Fibroblast of gingiva (primary cell): ENCODE measurements at places on chromosomes 1 and 21.

DNA sequence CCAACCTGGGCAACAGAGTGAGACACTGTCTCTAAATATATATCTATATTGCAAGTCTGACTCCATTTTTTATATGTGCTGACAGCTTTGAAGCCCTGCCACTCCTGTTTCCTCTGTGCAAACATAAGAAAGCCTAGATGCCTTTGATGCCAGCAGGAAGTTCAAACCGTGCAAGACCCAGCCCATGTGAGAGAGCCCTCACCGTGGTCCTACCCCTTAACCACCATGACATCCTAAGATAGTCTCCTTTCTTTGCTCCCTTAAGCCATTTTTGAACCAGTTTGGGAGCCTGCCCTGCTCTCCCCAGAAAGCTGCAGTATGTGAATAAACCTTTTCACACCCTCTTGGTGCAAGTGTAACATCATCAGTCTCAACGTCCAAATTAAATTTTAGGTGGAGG lies 3.7 kb upstream of the DIPK1A start:
- no peak for DNase-seq

GRCh38 chr21:44564886-44565598 lies 6.4 kb upstream of the KRTAP10-3 start:
- DNase-seq, result no peak

DNA sequence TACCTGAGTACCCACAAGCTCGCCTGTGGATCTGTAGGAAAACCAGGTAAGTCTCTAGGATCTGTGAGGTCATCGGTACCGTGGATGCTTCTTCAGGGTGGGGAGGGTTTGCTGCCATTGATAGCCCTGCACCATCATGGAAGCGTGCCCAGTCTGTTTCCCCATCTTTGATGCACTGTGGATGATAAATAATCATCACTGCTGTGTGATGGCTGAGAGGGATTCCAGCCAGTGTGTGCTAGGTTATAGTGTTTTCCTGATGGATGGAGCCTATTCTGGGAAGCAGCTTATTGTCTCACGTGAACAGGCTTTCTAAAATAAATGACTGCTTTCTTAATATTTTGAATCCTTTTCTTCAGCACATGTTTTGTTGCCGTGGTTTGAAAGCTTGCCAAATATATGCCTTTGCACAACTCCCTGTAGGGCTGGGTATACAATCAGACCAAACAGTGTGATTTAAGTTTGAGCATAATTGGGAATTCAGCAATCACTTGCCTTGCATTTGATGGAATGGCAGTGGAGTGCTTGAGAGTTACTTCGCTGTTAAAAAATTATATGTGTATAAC lies 113.8 kb downstream of the CAMTA1 start:
- DNase-seq, result peak; percentile 59

DNA sequence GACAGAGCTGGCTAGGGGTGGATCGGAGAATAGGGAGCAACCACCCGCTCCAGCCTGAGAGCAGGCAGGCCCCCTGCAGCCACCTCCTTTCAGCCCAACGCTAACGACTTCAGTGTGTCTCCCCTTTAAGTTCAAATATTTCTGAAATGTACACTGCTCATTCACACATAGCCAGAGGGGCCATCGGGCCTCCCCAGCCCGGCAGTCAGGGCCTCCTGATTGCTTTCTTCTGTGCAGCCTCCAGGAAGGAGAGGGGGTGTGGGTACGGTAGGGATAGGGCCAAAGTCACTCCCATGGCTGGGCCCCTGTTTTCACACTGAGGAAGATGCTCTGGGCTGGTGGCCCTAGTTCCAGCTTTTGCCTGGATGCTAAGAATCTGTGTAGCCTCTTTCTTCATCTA lies 64.8 kb downstream of the EPHB2 start:
- no peak for DNase-seq

- no peak for DNase-seq
Measured at GRCh38 chr1:174167265-174167803, 8.0 kb downstream of the RABGAP1L start.

DNA sequence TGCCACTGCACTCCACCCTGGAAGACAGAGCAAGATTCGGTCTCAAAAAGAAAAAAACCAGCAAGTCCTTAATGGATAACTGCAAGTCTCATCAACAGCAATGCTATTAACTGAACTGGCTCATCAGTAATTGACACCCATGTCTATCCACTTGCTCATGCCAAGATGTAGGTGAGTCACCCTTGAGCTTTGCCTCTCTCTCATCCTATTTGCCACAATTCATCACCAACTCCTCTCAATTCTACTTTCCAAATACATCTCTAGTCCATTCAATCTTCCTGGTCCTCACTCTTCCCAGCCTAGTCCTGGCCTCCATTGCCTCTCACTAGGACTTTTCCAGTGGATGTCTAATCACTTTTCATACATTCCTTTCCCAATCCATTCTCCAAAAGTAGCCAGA lies 103.7 kb upstream of the PRMT6 start:
- DNase-seq, result peak; percentile 7

DNA sequence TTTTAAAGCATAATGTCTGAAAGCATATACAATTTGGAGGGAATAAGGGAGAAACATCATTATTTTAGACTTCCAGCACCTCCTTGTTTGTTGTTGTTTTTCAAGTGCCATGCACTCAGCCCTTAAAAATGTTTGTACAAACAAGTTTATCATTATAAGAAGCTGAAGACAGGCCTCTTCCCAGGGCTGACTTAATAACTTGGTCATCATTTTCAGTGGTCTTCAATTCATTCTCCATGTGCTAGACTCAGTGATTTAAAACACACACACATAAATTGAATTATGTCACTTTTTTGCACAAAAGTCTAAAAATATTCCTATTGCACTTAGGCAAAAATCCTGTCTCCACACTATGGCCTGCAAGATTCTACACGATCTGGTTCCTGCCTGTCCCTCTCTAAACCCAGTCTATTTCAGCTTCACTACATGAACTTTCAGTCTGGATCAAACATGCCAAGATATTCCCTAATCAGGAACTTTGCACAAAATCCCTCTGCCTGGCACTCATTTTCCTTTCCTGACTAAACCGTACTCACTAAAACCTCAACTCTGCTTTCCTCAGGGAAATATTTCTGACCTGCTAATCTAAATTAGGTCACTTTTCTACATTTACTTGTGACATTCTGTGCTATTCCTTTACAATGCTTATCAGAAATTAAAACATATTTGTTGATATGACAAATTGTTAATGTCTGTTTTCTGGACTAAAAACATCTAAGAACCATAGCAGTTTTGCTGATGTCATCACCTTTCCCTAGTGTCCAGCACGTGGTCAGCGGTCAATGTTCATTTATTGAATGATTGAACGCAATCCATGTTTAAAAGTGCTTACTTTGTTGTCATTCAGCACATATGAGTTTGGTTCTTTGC lies 14.8 kb upstream of the GBP5 start:
- no peak for DNase-seq

- DNase-seq, result no peak
Measured at GRCh38 chr1:220813013-220813412, 26.3 kb downstream of the MTARC1 start.

GRCh38 chr1:167776616-167777268 lies 55.0 kb downstream of the MPZL1 start:
- DNase-seq, result no peak

DNA sequence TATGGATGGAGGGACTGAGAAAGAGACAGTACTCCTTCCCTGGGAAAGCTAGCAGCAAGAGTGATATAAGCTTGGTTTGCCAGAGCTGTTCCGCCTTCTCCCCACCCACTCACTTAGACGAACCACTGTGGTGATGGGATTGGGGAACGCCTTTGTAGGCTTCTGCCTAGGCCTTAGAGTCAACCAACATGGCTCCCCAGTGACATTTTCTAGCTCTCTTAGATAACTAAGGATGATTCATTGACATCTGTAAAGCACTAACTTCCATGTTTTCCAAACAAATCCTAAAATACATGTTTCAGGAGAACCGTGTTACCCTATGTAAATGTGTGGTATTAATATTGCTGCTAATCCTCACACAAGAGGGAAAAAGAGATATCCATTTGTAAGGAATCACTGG lies 21.6 kb upstream of the SSX2IP start:
- DNase-seq, result no peak

GRCh38 chr1:230382001-230382491 lies 44.1 kb downstream of the PGBD5 start:
- no peak for DNase-seq

- DNase-seq, result no peak
Measured at GRCh38 chr1:62058956-62059355, 135.7 kb upstream of the L1TD1 start.

GRCh38 chr1:225882694-225883615 lies 775 bp upstream of the TMEM63A start:
- DNase-seq, result peak; percentile 36

DNA sequence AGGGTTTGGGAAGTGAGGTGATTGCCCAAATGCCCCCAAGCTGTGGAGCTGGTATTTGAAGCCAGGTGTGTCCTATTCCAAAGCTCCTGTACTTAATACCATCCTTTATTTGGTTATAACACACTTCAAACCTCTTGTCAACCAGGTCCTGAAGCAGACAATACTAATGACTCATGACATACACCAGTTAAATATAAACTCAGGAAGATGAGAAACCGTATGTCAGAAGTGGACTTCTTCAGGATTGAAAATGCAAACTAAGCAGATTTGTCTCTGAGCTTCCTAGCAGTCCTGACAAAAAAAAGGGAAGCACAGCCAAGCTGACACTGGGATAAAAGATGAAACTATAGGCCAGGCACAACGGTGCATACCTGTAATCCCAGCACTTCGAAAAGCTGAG lies 70.6 kb downstream of the ALPL start:
- DNase-seq, result no peak

DNA sequence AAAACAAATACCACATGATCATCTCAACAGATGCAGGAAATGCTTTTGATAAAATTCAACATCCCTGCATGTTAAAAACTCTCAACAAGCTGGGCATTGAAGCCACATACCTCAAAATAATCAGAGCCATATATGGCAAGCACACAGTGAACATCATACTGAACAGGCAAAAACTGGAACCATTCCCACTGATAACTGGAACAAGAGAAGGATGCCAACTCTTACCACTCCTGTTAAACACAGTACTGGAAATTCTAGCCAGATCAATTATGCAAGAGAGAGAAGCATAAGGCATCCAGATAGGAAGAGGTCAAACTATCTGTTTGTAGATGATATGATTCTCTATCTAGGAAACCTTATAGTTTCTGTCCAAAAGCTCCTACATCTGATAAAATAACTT lies 91.6 kb downstream of the DNAH14 start:
- no peak for DNase-seq

DNA sequence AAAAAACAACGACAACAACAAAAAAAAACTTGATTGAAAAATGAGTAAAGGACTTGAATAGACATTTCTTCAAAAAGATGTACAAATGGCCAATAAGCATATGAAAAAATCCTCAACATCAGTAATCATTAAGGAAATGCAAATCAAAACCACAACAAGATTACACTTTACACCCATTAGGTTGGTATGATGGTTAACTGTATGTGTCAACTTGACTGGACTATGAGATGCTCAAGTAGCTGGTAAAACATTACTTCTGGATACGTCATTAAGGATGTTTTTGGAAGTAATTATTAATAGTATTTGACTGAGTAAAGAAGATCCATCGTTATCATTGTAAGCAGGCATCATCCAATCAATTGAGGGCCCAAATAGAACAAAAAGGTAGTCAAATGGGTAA lies 34.9 kb upstream of the LYPLAL1 start:
- no peak for DNase-seq
